ENCODE measurements at places on chromosomes 7 and 10.

GRCh38 chr7:906776-907157 lies 30.4 kb downstream of the GET4 start:
- peaks cover 9% of the 10 kb centered on the region for H3K27me3 ChIP-seq
- H3K36me3 ChIP-seq = no peaks in the 10 kb centered on the region
- H3K27ac ChIP-seq = no peak overlapping the region

DNA sequence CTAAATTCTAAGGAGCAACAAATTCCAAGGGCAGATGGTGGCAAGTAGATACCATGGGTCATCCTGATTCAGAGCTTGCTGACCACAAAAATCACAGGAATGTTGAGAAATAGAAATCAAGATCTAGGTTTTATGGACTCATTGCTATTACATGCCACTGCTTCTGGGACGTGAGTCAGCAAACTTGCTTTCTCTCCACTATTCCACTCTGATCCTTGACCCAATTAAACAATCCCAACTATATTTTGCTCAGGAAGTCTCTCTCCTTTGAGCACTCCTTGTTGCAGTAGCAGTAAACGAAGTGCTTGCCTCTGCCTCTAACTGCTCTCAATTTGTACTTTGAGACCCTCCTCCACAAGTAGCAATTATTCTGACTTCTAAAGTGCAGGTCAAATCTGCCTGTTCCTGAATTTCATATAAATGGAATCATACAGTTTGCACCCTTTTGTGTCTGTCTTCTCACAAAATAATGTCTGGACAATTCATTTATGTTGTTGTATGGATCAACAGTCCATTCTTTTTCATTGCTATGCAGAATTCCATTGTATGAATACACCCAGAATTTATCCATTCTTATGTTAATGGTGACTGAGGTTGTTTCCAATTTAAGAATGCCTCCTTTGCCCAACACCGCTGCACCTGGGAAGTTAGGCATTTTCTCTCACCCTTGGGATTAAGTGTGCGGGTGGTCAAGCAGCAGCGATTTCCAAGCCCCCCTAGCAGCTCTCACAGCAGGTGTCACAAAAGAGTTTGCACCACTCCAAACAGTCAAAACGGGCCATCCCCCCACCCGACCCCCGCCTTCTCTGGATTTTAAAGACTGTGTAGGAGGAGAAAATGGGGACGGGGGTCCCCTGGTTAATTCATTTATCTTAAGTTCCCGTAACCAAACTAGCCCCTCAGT lies 35.9 kb downstream of the ACSM6 start:
- peaks cover 18% of the 10 kb centered on the region for H3K36me3 ChIP-seq
- H3K27me3 ChIP-seq = peaks cover 10% of the 10 kb centered on the region
- no peak overlapping the region for H3K27ac ChIP-seq
- no peak for DNase-seq

- peaks cover 2% of the 10 kb centered on the region for H3K4me1 ChIP-seq
- no peak overlapping the region for H3K27ac ChIP-seq
- no peak overlapping the region for H3K4me3 ChIP-seq
- no peaks in the 10 kb centered on the region for H3K36me3 ChIP-seq
- no peak for DNase-seq
- H3K27me3 ChIP-seq = peaks cover 10% of the 10 kb centered on the region
Measured at GRCh38 chr7:94400022-94400421, 5.3 kb downstream of the COL1A2 start.

- no peaks in the 10 kb centered on the region for H3K4me1 ChIP-seq
- no peak overlapping the region for H3K4me3 ChIP-seq
- H3K27me3 ChIP-seq = no peaks in the 10 kb centered on the region
- DNase-seq = no peak
- no peaks in the 10 kb centered on the region for H3K36me3 ChIP-seq
- no peak overlapping the region for H3K27ac ChIP-seq
Measured at GRCh38 chr7:41758321-41758720, 55.4 kb upstream of the INHBA start.

GRCh38 chr10:112880633-112881530 lies 69.2 kb upstream of the TCF7L2 start:
- no peak overlapping the region for H3K27ac ChIP-seq
- H3K27me3 ChIP-seq = peaks cover 7% of the 10 kb centered on the region
- no peaks in the 10 kb centered on the region for H3K36me3 ChIP-seq

DNA sequence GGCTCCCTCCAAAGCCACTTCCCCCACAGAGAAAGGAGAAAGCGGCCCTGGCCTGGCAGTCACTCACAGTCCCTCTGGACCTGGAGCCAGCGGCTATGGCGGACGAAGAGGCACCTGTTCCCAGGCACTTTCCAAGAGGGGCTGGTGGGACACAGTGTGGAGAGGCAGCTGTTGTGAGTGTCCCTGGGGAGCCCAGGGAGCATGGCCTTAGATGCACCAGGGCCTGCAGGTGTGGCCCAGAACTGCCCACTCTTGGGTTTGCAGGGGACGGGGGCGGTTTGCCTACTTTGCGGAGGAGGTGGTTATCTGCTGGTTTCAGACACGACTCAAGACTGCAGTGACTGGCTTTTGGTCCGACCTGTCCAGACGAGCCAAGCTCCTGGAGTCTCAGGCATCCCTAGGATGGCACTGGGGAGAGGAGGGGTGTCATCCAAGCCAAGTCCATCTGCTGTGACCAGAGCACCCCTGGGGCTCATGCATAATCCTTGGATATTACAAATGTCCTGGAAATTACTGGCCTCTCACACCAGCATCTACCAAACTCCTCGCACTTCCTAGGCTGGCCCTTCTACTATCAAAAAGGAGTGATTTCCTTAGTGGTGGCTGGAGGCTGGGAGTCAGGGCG lies 18.4 kb downstream of the CTBP2 start:
- no peaks in the 10 kb centered on the region for H3K4me1 ChIP-seq
- no peak for DNase-seq
- peaks cover 9% of the 10 kb centered on the region for H3K27me3 ChIP-seq
- H3K4me3 ChIP-seq = no peak overlapping the region

GRCh38 chr7:137703291-137704010 lies 143.3 kb downstream of the DGKI start:
- no peaks in the 10 kb centered on the region for H3K27me3 ChIP-seq
- H3K4me3 ChIP-seq = no peak overlapping the region
- DNase-seq = no peak
- H3K27ac ChIP-seq = no peak overlapping the region

DNA sequence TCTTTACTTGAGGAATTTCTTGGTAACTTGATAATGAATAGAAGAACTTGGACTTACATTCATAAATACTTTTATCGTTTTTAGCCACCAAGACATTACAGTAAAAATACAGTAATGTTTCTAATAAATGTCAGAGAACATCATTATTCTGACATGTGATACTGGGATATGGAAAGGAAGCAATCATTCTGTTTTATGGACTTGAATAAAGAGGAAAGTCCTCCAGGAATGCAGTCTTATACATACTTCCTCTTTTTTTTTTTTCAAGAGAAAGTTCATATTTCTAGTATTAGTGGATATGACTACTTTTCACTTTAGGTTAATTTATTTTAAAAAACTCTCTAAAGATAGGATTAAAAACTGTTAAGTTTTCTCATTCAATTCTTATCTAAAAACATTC lies 220.0 kb upstream of the SEMA3C start:
- no peak overlapping the region for H3K27ac ChIP-seq
- DNase-seq = no peak
- H3K27me3 ChIP-seq = no peaks in the 10 kb centered on the region
- no peaks in the 10 kb centered on the region for H3K36me3 ChIP-seq
- H3K4me3 ChIP-seq = no peak overlapping the region

GRCh38 chr7:142853739-142854371 lies 1.0 kb upstream of the EPHB6 start:
- DNase-seq = peak; percentile 68
- H3K4me1 ChIP-seq = peaks cover 4% of the 10 kb centered on the region
- H3K4me3 ChIP-seq = peak overlapping the region; percentile 91
- peaks cover 2% of the 10 kb centered on the region for H3K36me3 ChIP-seq
- H3K27me3 ChIP-seq = peaks cover 25% of the 10 kb centered on the region

DNA sequence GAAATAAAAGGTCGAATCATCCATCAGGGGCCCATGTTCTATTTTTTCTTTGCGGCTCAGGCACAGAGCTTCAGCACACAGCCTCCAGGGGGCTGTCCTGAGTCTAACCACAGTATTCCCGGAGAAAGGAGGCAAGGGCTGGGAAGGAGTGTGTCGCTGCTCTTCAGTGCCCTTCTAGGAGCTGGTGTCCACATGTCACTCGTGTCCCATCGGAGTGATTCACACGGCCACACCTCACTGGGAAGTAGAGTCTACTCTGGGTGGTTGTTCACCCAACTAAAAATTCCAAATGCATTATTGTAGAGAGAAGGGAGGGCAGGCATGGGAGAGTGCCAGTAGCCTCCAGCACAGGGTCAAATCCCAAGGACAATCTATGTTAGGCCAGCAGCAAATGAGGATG lies 114.8 kb upstream of the LANCL2 start:
- DNase-seq = no peak
- no peak overlapping the region for H3K4me3 ChIP-seq
- H3K27ac ChIP-seq = no peak overlapping the region
- no peaks in the 10 kb centered on the region for H3K36me3 ChIP-seq

DNA sequence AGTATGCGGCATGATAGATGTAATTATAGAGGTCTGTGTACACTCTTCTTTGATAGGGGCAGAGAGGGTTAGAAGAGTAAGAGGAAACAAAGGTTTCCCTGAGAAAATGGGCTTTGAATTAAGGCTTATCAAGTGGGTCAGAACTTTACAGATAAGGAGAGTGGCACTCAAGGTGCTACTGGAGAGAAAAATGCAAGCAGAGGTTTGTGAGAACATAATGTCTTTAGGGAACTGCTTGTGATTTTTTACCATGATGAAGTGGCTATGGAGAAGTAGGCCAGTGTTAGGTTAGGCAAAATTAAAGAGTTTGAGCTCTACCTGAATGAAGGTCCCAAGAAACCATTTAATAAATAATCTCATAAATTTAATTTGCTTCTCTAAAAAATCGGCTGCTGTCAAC lies 14.3 kb downstream of the STARD3NL start:
- peaks cover 10% of the 10 kb centered on the region for H3K4me1 ChIP-seq
- DNase-seq = no peak
- H3K27me3 ChIP-seq = no peaks in the 10 kb centered on the region
- no peak overlapping the region for H3K27ac ChIP-seq
- H3K36me3 ChIP-seq = peaks cover 17% of the 10 kb centered on the region
- H3K4me3 ChIP-seq = no peak overlapping the region

- no peaks in the 10 kb centered on the region for H3K27me3 ChIP-seq
- peaks cover 4% of the 10 kb centered on the region for H3K4me1 ChIP-seq
- H3K27ac ChIP-seq = no peak overlapping the region
- no peak overlapping the region for H3K4me3 ChIP-seq
- DNase-seq = no peak
Measured at GRCh38 chr7:39709768-39710311, 86.5 kb downstream of the RALA start.

GRCh38 chr10:126063353-126063791 lies 167.0 kb downstream of the FANK1 start:
- no peaks in the 10 kb centered on the region for H3K4me1 ChIP-seq
- no peak overlapping the region for H3K4me3 ChIP-seq
- H3K27me3 ChIP-seq = no peaks in the 10 kb centered on the region
- no peak for DNase-seq
- H3K36me3 ChIP-seq = no peaks in the 10 kb centered on the region

DNA sequence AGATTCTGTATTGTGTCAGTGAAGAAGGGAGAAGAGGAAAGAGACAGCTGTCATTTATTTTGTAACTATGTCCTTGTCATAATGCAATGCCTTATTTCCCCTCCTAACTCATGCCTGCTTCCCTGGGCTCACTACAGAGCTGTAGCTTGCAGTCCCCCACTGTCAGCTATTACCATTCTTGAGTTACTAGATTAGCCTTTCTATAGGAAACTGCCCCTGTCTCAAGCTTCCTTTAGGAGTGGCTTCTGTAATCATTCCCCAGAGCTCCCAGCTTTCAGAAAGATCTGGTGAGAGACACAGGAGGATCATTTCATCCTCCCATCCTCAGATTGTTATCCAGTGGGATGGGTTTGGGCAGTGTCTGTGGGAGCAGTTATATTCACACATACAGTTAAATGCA lies 32.4 kb upstream of the SMKR1 start:
- H3K27me3 ChIP-seq = no peaks in the 10 kb centered on the region
- no peak overlapping the region for H3K27ac ChIP-seq
- H3K4me3 ChIP-seq = no peak overlapping the region

- H3K27ac ChIP-seq = peak overlapping the region; percentile 80
- peak overlapping the region; percentile 92 for H3K4me3 ChIP-seq
- no peaks in the 10 kb centered on the region for H3K36me3 ChIP-seq
- DNase-seq = peak; percentile 57
- no peaks in the 10 kb centered on the region for H3K27me3 ChIP-seq
Measured at GRCh38 chr10:119207713-119208552, 562 bp downstream of the GRK5 start.

DNA sequence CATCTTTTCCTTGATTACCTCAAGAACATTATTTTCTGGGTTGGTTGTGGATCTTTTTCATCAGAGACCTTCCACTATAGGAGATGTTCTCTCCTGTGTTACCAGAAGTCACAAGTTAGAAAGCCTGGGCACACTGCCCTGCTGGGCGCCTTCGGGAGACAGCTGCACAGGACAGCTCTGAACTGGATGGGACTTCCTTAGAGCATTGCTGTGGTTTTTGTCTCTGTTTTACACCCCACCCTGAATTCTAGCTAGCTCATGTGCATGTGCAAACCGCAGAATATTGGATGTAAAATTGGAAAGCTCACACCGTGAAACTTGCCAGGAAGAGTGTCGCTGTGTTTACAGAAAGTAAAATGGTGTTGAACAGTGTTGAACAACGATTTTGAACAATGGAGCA lies 54.4 kb upstream of the SEC61G start:
- no peak overlapping the region for H3K27ac ChIP-seq
- DNase-seq = no peak
- H3K27me3 ChIP-seq = peaks cover 9% of the 10 kb centered on the region
- H3K4me3 ChIP-seq = no peak overlapping the region
- H3K4me1 ChIP-seq = no peaks in the 10 kb centered on the region
